ENCODE measurements at places on chromosomes 2 and 18.

DNA sequence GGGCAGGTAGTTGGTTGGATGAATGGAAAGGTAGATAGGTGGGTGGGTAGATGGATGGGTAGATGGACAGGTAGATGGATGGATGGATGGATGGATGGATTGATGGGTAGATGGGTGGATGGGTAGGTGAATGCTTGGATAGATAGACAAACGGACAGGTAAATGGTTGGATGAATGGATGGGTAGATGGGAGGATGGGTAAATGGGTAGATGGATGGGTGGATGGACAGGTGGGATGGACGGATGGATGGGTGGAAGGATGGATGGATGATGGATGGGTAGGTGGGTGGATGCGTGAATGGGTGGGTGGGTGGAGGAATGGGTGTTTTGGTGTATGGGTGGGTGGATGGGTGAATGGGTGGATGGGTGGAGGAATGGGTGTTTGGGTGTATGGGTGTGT is 50.1 kb upstream of the ASAP2 start:
- DNase-seq = no peak

DNA sequence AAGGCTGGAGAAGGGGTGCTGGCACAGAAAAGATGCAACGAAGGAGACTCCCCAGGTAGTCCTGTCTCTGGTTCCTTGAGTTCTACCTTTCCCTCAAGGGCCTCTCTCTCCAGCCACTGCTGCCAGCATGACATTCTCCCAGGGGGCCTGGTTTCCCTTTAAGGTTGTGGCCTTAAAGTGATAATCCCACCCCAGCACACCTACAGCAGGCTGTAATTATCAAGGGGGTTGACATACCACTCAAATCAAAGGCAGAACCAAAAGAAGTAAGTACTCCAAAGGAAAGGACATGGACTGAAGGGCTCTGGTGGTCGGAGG is 127.4 kb upstream of the MSH6 start:
- no peak for DNase-seq

DNA sequence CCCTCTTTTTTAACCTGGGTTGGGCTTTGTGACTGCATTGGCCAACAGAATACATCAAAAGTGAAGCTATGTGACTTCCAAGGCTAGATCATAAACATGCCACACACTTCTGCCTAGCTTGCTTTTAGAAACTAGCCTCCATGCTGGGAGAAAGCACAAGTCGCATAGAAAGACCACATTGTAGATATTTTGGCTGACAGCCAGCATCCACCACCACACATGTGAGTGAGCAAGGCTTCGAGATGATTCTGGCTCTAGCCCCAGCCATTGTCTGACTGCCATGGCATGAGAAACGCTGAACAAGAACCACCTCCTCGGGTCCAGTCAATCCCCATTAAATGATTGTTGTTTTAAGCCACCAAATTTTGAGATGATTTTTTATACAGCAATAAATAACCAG is 66.8 kb upstream of the STPG4 start:
- no peak for DNase-seq

DNA sequence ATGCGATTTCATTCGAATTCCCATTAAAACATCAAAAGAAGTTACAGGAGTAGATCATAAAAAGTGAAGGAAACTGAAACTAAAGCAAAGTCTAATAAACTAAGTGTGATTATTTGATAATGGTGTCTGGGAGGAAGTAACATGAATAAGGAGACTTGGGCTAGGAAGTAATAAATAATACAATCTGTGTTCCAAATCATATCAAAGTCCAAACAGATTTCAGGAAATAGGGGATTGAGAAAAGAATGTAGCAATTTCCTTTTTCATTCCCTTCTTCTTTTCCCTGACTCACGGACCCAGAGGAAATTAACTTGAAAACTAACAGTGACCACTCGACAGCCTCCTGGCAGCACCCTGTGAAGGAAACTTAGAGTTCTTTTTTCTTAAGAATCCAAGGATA is 758.4 kb upstream of the GCFC2 start:
- DNase-seq = no peak

GRCh38 chr2:197706839-197707207 is 1.7 kb downstream of the MARS2 start:
- DNase-seq = no peak

GRCh38 chr2:68256093-68256450 is 3.7 kb upstream of the PPP3R1 start:
- no peak for DNase-seq

DNA sequence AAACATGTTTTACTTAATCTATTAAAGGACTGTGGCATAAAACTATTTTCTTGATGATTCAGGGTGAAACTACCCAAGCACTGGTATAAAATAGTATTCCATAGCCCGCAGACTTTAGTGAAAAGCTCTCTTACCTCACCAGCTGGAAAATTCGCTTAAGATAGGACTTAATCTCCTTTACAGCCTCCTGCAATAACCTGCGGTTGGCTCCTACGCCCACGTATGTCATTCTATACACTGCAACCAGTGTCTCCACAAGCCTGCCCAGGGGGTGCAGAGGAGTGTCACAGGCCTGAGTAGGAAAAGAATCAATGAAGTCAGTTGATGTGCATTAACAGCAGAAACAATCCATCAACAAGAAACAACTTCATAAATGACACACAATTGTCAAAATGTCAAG is 11.3 kb upstream of the MPP4 start:
- DNase-seq = no peak

GRCh38 chr2:183232161-183232865 is 108.1 kb downstream of the NUP35 start:
- DNase-seq = no peak

- DNase-seq = no peak
Observed at GRCh38 chr2:47534179-47534919, 131.4 kb downstream of the MSH2 start.

GRCh38 chr18:10213526-10213925 is 240.9 kb upstream of the APCDD1 start:
- DNase-seq = no peak

GRCh38 chr18:11256251-11256650 is 106.9 kb upstream of the PIEZO2 start:
- DNase-seq = no peak

DNA sequence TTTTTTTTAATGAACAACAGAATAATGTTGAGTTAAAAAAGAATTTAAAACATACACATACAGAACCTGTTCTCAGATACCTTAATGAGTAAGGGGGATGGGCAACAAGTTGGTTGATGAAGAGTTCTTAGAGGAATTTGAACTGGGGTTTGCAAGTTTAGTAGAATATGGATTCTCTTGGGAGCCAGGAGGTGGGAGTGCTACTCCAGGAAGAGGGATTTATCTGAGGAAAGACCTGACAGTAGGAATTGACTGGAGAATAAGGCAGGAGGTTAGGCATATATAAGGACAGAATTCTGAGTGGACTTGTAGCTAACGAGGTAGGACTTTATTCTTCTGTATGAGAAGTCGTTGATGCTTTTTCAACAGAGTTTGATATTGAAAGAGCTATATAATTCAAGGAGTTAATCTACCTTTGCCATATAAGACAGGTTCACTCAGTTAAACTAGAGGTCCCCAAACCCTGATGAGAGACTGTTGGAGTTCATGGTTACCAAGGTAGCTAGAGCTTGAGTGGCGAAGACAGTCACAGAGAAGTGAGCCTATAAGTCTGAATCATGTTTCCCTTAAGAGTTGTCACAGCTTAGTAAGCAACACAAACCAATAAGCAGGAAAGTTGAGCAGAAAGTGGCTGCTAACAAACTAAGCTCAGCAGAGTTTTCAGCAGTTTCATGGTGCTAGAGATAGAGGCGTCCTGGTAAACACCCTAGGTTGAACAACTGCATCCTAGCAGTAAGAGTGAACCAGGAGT is 88.2 kb downstream of the NCOA1 start:
- DNase-seq = no peak

GRCh38 chr2:44051593-44052347 is 56.0 kb upstream of the LRPPRC start:
- DNase-seq = no peak

DNA sequence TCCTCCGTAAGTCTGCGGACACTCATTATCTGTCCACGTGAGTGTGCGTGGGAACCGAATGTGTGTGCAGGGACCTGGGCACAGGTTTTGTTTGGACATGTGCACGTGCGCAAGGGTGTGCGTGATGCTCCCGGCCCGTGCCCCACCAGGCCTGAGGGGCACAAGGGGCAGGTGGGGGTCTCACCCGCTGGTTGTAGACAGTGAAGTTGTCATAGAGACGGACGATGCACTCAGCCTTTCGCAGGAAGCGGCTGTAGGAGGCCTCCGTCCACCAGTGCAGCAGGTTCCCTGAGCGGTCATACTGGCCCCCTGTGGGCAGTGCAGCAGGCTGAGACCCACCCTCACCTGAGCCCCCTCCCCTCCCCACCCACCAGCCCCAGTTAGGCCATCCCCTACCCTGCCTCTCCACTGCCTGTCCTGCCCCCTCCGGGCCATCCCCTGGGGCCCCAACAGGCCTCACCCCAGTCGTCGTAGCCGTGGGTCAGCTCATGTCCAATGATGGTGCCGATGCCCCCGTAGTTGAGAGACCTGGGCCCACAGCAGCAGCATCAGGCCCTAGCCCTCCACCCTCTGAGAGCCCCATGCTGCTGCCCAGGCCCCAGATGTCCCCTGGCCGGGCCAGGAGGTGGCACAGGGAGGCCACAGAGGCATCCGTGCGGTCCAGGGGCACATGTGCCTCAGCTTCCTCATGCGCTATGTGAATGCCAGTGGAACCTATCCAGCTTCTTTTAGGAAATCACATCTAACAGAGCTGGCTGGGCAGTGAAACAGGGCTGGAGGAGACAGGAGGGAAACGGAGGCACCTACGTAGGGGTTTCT is 6.1 kb downstream of the ECEL1 start:
- no peak for DNase-seq

GRCh38 chr2:100845141-100845991 is 25.4 kb downstream of the NPAS2 start:
- DNase-seq = no peak

DNA sequence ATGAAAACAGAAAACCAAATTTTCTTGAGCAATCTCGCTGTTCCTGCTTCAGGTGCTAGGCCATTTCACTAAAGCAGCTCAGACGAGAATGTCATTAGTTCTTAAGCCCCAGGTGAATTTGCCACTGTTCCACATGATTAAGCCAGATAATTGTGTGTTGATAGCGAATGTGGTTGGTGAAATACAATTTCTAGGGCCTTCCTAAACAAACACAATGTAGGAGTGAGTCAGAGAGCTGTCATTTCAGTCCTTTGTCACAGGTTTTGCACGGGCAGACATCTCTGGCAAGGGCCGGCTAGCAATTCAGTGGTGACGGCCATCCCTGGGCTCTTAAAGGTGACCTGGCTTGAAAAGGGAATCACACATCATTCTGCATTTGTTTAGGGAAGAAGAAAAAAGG is 170.7 kb downstream of the TMEM182 start:
- no peak for DNase-seq

DNA sequence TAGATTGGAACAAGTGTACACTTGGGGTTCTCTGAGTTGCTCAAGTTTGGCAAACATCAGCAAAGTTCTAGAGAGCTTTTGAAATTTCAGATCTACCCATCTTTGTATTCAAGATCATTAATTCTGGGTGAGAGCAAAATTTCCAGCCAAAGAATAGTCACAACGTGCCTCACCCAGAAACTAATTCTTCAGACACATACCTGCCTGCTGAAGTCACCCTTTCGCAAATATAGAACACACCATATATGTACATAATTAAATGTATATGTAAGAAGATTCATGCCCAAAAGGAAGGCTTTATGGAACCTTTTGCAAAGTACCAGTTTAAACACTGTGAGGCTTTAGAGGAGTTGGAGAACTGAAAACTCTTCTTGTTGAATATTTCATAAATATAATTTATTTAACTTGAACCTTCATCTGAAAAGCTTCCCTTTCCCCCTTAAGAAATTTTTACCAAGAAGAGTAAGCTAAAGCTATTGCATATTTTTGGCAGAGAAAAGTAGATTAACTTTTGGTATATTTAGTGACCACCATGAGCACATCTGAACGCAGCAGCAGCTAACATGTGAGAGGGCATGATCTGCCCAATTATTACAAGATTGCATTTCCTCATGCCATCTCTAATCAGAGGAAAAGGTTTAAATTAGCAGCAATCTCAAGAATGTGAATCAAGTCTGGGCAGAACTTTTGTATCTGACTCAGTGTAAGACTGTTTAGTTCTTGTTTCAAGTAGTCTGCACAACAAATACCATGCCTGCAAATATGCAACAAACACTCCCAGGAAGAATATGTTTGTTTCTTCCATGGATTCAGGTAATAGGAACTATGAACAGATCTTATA is 8.2 kb downstream of the RND3 start:
- DNase-seq = no peak

DNA sequence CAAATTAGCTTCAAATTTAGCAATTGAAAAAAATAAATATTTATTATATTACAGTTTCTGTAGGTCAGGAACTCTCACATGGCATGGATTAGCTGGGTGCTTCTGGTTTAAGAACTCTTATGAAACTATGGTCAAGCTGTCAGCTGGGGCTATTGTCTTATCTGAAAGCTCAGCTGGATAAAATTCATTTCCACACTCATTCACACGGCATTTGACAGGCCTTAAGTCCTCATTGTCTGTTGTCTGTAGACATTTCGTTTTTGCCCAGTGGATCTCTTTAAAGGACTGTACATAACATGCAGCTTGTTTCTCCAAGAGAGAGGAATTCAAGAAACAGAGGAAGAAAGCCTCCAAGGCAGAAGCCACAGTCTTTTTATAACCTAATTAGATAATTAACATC is 1556.8 kb upstream of the SLC39A10 start:
- DNase-seq = no peak

DNA sequence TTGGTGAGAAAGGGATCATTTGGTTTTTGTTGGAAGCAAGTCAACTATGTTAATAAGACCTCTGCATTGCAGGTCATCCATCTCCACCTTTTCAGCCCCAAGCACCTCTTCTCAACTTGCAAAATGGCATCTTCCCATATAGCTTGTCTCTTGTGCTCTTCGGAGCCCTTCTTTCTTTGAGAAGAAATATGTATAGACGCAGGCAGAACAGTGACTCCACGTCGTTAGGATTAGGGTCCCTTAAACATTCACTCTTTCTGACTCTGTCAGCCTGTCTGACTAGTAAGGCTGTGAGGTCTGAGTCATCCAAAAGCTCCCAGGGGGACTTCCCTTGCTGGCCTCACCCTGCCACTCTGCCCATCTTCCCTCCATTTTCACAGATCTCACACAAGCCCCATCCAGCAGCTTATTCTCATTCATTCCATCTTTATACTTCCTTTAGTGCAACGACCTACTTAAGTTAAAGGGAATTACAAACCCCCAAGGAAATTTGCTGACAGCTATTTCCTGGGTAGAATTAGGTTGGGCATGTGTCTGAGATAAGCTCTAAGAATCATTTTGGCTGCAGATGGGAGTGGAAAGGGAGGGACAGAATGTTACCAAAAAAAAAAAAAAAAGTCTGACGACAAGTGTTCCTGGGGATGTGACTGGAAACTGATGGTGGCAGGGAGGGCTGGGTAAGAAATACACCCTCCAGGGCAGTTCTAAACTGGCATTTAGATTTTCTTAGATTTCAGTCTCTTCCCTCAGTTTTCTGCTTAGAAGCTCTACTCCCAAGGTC is 37.7 kb upstream of the MEX3C start:
- DNase-seq = no peak

GRCh38 chr2:190354003-190354690 is 10.8 kb downstream of the INPP1 start:
- DNase-seq = no peak

All from ureter (tissue), 1 donor.